NCI-H1417 treated with DMSO at 0.1 percent for 48 hours (cell line): ENCODE measurements at places on chromosomes 4 and X.
A peak's percentile ranks its signal among the peaks of the same experiment; 100 is the strongest.

- DNase-seq: no peak
These were observed 432.8 kb upstream of the LCORL start for GRCh38 chr4:18454349-18454748.

GRCh38 chr4:53614591-53614990, 23.3 kb upstream of the LNX1 start:
- no peak for DNase-seq

- DNase-seq: no peak
These were observed 305.4 kb downstream of the ARAP2 start for GRCh38 chr4:35938936-35939335.

DNA sequence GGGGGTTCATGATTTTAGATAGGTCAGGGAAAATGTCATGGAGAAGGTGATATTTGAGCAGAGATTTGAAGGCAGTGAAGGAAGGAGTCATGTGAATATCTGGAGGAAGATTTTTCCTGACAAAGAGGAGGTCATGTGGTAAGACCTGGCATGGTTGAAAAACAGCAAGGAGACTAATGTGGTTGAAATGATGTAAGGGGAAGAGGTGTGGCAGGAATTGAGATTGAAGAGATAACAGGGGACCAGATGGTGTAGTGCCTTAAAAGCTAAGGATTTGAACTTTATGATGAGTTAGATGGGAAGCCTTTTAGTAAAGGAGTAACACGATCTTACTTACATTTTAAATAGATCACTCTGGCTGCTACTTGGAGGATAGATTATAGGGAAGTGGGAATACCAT, 210.9 kb downstream of the RTL9 start:
- no peak for DNase-seq

DNA sequence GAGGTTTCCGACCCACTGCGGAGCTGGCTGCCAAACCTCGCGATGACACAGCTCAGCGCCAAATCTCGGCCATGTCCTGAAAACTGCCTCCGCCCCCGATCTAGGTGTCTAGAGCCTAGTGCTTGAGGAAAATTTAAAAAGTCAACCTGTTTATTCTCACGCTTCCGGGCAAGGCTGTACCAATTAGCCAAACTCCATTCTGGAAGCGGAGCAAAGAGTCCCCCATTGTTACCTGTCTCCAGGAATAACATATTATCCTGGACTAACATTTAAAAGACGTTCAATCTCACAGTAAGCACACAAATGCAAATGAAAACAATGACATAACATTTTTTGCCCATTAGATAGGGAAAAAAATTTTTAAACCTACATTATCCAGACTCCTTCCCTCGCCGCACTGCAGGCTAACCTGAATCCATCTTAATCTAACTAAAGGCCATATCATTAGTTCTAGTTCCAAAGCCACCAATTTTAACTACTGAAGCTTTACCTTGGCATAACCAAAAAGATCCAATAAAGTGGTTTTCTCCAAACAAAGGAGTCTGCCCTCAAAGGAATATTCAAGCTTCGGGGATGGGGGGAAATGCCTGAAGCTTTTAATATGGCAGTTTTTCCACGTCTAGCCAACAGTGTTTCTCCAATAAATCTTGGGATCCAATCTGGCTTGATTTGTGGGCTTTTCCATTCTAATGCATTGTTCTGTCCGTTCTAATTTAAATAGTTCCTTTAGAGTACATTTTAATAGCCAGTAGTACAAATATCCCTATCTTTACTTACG, 1.9 kb downstream of the HUWE1 start:
- no peak for DNase-seq

DNA sequence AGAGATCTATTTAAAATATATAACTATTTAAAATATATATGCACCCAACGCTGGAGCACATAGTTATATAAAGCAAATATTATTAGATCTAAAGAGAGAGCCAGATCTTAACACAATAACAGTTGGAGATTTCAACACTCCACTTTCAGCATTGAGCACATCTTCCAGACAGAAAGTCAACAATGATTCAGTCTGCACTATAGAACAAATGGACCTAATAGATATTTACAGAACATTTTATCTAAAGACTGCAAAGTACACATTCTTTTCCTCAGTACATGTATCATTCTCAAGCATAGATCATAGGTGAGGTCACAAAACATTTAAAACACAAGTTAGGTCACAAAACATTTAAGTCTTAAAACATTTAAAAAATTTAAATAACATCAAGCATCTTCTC, 36.4 kb downstream of the NLRP2B start:
- DNase-seq: no peak

GRCh38 chr4:72846280-72847111, 223.0 kb downstream of the COX18 start:
- DNase-seq: no peak

- DNase-seq: no peak
These were observed 368.5 kb downstream of the GPM6A start for GRCh38 chr4:175443547-175443946.

GRCh38 chr4:179894066-179894778, 2349.0 kb upstream of the TENM3 start:
- no peak for DNase-seq

- no peak for DNase-seq
These were observed 87.4 kb upstream of the CT45A1 start for GRCh38 chrX:135625995-135626394.

DNA sequence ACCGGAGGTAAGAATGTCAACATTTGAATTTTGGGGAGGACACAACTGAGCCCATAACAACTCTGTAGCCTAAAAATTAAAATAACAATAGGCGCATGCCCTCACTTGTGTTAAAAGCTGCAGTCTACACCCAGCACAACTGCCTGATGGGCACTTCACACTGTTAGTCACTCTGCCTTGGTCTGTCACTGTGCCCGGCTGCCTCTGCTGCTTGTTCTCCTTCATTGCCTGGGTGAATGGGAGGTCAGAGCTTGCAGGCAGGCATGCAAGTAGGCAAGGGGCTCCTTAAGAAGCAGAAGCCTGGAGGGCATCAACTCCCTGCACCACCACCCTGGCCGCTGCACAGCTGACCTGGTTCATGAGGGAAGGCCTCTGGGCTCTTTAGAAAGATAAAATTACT, 374.8 kb downstream of the MID1IP1 start:
- DNase-seq: no peak

DNA sequence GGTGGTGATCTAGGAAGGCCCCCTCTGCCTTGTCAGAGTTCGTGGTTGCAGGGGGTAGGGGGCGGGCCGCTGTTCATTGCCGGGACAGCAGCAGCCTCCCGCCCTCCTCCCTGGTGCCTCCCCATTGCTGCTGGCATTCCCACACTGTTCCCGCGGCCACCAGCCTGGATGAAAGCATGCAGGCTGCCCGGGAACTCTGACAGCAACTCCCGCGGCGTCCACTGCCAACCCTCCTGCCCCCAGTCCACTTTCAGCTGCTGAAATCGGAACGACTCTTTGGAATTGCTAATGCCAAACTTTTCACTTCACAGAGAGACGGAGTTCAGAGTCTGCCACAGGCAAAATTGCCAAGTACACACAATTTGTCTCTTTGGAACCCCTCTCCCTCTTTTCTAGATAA, 121.9 kb downstream of the BEND2 start:
- no peak for DNase-seq

GRCh38 chr4:109952612-109953011, 39.9 kb downstream of the EGF start:
- DNase-seq: no peak

DNA sequence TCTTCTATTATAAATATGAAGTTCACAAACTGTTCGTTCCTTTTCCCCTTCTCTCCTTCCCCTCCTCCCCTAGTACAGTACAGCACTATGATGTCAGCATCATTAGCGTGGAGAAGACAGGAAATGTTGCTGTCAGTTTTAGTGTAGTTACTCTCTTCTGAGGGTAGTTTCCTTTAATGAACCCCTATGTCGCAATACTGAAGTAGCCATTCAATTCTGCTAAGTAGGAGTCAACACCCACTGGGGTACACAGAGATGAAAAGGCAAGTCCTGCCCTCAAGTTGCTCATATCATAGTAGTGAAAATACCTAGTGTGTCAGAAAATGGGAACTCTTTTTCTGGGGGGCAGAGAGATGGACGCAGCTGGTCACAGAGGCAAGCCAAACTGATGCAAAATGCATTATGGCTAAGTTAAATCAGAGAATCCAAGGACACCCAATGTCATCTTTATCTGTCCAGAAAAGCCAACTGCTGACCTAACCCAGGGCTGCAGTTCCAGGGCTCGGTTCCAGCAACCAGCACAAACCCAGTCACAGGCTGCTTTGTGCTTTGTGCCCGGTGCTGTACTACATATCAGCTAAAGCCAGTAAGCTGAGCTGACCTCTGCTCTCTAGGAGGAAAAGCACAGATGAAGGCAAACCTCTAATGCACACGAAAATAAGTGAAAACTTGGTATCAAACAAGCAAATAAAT, 31.5 kb downstream of the GRIA3 start:
- no peak for DNase-seq

DNA sequence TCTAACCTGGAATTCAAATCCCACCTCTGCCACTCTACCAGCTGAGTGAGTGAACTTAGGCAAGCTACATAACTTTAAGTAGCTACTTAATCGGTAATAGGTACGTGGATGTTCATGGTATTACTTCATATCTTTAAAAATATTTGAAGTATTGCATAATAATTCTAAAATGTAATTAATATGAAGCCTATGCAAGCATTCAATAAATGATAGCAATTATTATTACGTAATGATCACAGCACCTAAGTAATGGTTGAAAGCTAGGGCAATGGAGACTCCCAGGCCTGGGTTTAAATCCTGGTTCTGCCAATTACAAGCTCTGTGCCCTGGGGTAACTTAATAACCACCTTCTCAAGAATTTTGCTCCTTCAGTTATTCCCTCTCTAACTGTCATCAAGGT, 26.7 kb downstream of the LHFPL1 start:
- no peak for DNase-seq

DNA sequence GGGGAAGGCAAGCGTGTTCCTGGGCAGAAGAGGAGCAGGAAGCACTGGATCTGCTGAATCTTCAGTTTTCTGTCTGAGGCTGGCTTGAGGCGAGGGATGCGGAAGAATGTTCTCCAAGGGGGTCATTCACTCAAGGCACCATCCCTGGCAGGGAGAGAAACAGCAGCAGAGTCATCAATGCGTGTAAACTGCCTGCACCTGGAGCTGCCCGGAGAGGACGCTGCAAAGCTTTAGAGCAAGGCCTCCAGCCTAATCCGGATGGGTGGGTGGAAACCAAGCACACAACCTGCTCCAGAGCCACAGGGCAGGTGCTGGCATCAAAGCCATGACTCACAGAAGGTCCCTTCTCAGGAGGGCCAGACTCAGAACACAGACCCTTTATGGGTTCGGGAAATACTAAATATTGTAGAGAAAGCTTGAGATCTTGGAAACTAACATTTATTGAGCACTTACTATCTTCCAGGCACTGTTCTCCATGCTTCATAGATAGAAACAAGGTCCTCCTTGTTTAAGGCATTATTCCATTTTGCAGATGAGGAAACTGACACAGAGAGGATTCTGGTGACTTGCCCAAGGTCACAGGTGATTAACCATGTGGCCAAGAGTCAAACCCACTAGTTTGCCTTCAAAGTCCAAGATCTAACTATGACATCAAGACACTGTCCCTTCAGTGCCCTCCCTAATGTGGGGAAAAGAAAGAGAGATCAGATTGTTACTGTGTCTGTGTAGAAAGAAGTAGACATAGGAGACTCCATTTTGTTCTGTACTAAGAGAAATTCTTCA, 7.7 kb downstream of the PROM1 start:
- no peak for DNase-seq

GRCh38 chrX:127708155-127708554, 344.0 kb downstream of the ACTRT1 start:
- no peak for DNase-seq

- no peak for DNase-seq
These were observed 56.6 kb downstream of the STAP1 start for GRCh38 chr4:67615119-67615518.

- no peak for DNase-seq
These were observed 204.5 kb downstream of the DTHD1 start for GRCh38 chr4:36485885-36486284.

GRCh38 chrX:155923200-155923599, 42.1 kb downstream of the VAMP7 start:
- DNase-seq: no peak

DNA sequence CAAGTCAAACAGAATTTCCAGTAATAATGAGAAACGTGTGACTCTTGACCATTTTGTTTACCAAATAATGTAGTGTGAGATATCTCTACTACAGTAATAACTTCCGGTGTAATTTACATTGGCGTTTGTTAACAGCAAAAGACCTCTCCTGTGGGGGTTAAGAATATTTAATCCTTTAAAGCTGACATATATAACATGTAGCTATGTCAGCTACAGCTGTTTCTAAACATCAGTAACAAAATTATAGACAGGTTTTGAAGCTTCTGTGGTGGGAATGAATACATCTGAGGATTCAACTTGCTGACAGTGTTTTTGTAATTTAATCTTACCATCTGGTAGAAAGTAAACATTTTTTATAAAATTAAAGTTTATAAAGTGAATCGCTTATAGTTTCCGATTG, 73.6 kb upstream of the TENM3 start:
- DNase-seq: no peak

- peak; percentile 4 for DNase-seq
These were observed 218.1 kb downstream of the TLL1 start for GRCh38 chr4:166091146-166091545.

DNA sequence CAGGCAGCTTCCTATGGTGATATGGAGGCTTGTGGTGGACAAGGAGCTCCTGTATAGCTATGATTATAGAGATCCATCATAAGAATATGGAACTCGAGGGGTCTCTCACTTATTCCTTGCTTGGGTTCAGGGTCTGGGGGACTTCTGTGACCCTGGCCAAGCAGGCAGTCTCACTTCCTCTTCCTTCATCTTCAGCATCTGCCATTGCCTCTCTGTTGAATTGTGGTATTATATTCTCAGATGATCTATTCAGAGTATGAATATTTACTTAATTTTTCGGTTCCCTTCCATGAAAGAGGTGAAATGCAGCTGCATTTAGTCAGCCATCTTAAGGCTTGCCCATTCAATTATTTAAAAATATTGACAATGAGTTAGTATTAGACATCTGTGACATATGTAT, 292.9 kb downstream of the SPIN4 start:
- no peak for DNase-seq

- no peak for DNase-seq
These were observed 18.5 kb upstream of the SPP1 start for GRCh38 chr4:87957061-87957460.

DNA sequence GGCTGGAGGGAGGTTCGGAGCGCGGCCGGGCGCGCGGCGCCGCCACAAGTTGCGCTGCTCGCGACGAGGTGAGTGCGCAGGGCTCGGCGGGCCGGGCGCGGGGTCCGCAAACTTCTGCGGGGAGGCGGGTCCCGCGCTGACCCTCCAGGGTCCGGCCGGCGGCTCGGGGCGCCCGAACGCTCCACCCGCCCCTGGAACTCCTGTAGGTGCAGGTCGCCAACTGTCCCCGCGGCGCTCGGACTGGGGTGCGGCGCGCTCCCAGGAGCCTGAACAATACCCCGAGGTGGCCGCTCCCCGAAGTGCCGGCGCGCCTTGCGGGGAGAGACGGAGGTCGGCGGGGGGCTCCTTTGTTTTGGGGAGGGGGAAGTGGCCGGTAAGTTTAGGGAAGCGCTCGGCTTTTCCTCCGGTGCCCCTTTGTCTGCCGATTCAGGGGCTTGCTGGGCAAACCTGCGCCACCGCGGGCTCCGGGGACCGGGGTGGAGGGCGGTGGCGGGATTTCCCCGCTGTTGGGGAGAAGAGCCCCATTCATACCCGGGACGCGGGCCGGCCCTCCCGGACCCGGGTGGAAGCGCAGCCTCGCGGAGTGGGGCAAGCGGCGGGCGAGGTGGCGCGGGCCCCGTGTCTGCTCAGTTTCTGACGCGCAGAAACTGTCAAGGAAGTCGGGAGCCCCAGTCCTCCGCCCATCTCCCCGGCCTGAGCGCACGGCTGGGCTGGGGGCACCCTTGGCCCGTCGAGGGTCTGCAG, 694 bp downstream of the TBL1X start:
- no peak for DNase-seq

- no peak for DNase-seq
These were observed 48.5 kb downstream of the ZCCHC12 start for GRCh38 chrX:118872102-118872566.
